Stimulated activated CD4-positive, alpha-beta T cell treated with anti-CD3 and anti-CD28 coated beads, Interleukin-1b, Interleukin-23, amount 100 ng/mL, for 24 hours (primary cell): ENCODE measurements at places on chromosomes 5 and 9.

DNA sequence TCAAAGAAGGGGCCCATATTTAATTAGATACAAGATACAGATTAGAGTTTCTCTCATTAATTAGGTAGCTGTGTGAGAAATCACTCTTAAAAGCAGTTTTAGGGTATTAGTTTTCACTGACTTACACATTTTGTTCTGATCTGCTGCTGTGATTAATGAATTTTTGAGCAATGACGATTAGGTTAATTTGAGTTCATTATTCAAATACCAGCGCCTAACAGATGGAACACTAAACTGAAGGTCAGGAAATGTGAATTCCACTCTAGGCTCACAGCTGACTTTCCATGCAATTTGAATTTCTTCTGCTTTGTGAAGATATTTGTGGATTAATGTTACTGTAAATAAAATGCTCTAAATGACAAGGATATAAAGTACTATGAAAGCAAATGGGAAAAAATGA, 380.6 kb downstream of the ADGRV1 start:
- no peak for DNase-seq

- no peak for DNase-seq
Observed at GRCh38 chr9:70000469-70000868, 43.2 kb upstream of the MAMDC2 start.

DNA sequence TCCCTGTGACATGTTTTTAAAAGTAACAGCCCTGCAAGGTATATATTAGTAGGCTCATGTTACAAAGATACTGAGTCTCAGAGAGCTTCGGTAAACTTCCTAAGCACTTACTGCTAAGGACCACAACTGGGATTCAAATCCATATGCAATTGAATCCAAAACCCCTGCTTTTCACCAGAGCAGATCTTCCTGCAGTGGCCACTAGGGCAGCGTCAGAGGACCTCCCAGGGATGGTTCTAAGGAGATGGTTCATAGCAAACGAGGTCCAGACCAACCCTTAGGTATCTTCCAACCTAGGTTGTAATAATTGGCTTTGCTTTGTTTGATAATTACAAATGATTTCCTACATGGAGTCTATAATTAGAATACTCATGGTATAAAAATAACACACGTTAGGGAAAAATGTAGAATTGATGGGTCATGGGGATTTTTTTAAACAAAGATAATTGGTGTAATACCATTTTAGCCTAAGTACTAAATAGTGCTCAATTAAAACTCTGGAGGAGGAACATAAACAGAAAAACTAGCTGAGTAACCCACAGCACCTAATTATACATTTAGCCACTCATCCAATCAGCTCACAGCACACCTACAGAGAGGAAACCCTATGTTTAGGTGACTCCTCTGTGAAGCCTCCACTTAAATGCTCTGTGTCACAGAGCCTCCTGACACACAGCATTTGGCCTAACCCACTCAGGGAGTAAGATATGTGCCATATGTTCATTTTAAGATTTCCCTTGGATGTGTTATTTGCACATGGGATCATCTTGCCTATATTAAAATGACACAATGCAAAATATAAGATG, 10.0 kb upstream of the CAST start:
- DNase-seq, result no peak

GRCh38 chr9:37060833-37061232, 26.8 kb upstream of the PAX5 start:
- no peak for DNase-seq

DNA sequence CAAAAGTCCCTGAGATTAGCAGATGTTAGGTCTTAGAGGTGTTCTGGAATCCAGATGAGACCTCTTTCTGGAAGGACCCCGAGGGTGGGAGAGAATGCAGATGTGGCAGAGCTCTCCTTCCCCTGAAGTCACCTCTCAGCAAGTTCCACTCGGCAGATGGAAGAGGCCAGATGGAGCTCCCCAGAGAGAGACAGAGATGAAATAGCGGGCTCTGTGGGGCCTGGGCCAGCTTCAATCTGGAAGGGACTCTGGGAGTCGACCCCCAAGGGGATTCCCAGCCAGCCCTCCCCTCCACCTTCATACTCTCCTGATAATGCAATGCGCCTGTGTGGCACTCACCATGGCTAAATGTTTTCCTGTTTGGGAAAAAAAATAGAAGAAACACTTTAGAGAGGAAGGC, 60.2 kb downstream of the WNK2 start:
- DNase-seq, result no peak

DNA sequence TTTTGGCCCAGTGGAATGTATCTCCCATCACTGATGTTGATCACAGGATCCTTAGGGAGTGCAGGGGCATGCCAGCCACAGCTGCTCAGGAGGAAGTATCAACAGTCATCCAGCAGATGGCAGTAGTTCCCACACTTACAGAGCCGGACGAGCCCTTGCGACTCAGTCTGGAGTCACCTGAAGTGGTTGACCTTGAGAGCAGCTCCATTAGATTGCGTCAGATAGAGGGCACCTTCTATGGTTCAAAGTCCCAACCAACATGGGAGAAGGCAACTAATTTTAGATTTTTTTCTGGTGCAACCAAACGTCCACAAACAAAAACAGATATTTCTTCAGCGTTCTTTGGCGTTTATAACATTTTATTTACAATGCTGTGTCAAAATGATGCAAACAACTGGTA, 124.5 kb downstream of the EGFLAM start:
- DNase-seq, result peak; percentile 37

DNA sequence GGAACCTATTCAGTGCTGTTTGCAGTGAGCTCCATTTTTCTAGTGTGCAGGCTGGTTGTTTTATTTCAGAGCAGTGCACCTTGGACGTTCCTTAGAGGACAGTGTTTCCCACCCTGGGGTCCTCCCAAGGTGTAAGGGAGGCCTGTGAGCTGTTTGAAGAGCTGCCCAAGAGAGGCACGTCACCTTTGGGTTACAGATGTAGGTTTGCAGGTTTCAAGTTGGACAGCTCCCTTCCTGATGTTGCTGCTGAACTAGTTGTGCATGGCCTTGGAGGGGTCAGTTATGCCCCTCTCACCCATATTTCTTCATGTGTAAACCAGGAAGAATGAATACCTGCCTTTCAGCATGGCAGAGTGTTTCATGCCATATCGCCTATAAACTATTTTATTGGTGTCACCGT, 34.7 kb upstream of the POMT1 start:
- no peak for DNase-seq
